NK-92 treated with Interleukin-12 subunit alpha and Interleukin-12 subunit beta, amount 100 ng/mL, for 24 hours (cell line): ENCODE measurements at places on chromosomes 4 and X.

DNA sequence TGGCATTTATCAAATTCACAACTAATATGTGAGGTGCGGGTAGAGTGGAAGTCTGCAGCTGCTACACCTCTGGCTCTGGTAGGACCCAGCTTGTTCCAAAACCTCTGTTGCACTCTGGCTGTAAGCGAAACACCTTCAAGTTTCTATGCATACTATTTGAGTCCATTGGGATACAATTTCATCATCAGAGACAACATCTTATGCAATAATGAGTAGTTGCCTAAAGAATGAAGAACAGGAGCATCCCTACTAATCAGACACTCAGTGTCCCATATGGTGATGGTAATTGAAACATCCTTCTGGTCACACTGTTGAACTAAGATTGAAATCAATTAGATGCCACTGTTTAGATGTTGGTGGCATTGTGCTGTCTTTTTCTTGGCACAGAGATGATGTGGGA is 178.4 kb downstream of the MGST2 start:
- no peak for DNase-seq

DNA sequence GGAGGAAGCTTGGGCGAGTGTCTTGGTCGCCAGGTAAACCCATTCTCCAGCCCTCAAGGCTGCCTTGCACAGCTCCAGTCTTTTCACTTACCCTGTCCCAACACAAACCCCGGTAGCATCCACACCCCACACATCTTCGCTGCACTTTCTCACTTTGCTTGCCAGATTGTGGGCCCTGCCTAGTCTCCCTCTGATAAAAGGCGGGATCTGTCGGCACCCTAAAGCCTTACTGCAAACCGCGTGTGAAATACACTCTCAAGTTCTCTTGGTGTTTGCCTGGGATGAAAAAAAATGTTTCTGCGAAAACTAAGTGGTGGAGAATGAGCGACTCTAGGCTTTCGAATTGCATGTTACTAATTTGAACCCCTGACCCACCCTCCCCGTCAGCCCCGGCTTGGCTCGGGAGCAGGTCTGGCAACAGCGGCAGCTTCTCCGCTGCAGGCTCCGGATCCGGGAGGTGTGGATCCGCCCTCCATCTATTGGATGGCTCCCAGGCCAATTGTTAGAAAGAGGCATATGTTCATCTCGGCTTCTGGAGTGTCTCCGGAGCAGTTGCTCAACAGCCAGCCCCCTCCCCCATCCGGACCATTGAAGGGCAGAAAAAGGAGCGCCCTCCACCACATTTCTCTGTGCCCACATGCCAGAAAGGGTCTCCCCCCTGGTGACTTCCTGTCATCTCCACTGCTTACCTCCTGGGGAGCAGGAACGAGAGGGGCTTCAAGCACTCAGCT is 3.0 kb upstream of the CITED1 start:
- DNase-seq = no peak

DNA sequence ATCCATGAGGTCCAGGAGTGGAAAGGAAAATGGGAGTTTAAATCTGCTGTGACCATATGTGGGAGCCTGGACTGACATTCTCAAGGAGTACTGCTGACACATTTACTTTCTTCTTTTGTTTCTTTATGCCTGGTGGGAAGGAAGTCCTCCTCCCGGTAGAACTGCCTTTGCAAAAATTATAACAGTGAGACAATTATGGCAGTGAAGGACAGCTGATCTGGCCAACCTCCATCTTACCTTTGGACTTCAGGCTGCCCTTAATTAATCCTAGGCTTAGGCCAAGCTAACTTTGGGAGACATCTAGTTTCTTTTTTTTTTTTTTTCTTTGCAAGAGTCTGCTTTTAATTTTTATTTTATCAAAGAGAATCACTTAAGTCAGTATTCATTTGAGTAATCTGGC is 61.3 kb downstream of the SPINK2 start:
- no peak for DNase-seq

- DNase-seq = no peak
These were observed 45.7 kb downstream of the TRIM61 start for GRCh38 chr4:164931551-164932324.

GRCh38 chrX:150757371-150757770 is 64.2 kb downstream of the MTMR1 start:
- no peak for DNase-seq

- no peak for DNase-seq
These were observed 2144.2 kb upstream of the AGA start for GRCh38 chr4:179586460-179586859.

- DNase-seq = no peak
These were observed 21.7 kb downstream of the RBPJ start for GRCh38 chr4:26342328-26343037.

DNA sequence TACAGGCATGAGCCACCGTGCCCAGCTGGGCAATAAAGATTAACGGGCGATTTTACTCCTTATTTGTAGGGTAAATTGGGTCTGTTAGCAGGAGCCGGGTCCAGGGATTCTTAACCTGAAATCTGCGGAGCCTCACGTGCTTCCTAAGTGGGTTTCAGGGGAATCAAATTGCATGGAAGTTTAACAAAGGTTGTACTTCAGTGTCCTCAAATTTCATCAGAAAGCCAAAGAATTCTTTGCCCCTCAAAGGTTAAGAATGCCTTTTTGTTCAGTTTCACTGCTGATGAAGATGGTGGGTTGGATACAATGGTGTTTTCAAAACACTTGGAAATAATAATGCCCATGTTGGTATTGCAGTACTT is 67.9 kb downstream of the AFF1 start:
- no peak for DNase-seq

DNA sequence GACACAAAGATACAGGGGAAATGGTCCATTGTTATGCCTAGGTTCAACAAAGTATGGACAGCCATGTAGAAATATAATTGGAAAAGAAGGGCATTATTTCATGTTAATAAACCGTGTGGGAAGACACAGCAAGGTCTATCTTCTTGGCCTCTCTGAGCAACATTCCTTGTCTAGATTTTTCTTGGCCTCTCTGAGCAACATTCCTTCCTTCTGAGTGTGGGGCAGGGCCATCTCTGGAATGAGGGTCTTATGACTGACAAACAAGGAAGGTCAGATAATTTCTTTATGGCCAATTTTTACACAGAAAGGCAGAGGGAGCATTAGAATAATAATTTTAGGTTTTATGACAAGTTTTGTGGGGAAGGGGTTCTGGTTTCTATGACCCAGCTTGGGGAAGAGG is 24.3 kb upstream of the MAOA start:
- no peak for DNase-seq

- DNase-seq = no peak
These were observed 21.3 kb upstream of the UGDH start for GRCh38 chr4:39548425-39549067.

- no peak for DNase-seq
These were observed 106.7 kb downstream of the PDLIM5 start for GRCh38 chr4:94558392-94558904.

DNA sequence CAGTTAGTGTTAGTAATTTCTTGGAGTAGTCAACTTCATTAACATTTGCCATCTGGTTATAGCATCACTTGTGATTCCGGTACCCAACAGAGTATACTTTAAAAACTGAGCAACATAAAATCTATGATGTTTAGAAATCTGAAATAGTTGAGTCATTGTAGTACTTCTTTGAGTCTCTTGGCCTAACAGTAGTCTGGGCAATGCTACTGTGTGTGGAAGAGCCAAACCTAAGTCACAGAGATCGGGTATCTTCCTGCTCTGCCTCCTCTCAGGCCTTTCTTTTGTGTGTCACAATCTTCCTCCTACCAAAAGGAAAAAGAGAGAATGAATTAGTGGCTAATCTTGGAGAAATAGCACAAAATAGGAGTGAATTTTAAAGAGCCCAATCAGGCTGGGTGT is 25.5 kb downstream of the DCUN1D4 start:
- DNase-seq = no peak

DNA sequence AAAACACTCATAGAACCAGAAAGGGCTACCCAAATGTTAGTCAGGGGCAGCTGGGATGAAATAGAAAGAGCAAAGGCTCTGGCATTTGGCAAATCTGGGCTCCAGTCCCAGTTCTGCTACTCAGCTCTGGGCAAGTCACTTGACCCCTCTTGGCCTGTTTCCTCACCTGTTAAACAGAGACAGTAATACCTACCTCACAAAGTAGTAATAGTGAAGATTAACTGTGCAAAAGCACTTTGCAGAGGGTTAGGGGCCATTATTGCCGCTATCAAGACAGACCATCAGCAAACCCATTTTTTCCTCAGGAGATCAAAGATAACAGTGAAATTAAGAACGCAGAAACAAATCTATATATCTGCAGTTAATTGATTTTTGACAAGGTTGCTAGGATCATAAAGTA is 20.6 kb downstream of the ZBTB33 start:
- DNase-seq = no peak

DNA sequence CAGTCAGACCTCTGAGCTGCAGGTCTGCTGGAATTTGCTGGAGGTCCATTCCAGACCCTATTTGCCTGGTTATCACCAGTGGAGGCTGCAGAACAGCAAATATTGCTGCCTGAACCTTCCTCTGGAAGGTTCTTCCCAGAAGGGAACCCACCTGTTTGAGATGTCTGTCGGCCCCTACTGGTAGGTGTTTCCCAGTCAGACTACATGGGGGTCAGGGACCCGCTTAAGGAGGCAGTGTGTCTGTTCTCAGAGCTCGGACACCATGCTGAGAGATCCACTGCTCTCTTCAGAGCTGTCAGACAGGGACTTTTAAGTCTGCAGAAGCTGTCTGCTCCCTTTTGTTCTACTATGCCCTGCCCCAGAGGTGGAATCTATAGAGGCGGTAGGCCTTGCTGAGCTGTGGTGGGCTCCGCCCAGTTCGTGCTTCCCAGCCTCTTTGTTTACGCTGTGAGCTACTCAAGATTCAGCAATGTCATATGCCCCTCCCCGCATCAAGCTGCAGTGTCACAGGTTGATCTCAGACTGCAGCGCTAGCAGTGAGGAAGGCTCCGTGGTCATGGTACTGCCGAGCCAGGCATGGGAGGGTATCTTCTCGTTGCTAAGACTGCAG is 44.1 kb upstream of the KDR start:
- DNase-seq = no peak

- no peak for DNase-seq
These were observed 568.1 kb upstream of the GNPDA2 start for GRCh38 chr4:45294464-45294863.

- no peak for DNase-seq
These were observed 164.0 kb downstream of the ASMT start for GRCh38 chrX:1778817-1779216.

DNA sequence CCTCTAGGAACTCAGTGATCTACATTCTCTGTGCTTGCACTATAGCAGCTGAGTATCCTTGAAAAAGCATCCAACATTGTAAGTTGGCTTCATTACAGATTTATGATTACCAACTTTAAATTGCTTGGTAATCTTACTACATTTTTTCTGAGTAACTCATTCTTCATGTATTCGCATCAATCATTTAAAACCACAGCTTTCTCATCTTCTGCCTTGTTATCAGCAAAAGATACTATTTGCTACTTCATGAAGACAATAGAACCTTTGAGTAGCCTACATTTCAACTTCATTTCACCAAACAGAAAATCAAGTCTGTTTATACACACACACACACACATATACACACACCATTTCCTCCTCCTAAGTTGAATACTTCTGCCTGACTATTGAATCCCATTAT is 6.2 kb upstream of the DCAF8L2 start:
- DNase-seq = no peak

DNA sequence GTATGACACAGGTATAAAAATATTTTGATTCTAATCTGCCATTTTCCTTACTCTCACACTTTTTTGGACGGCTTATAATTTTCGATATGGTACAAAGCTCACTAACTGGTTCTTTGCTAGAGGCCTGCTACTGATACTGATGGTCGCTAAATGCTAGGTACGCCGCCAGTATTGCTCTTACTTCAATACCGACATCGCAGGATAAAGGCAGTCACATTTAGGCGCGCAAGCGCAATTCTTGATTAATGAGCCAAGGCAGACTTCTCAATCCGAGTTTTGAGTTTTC is 557 bp upstream of the USP38 start:
- DNase-seq = no peak

GRCh38 chrX:117568238-117568637 is 548.4 kb downstream of the KLHL13 start:
- DNase-seq = no peak

GRCh38 chrX:110066488-110067225 is 63.7 kb downstream of the TMEM164 start:
- no peak for DNase-seq

- no peak for DNase-seq
These were observed 60.2 kb downstream of the UGT8 start for GRCh38 chr4:114658776-114659175.

GRCh38 chr4:14458463-14458862 is 543.8 kb upstream of the CPEB2 start:
- no peak for DNase-seq

DNA sequence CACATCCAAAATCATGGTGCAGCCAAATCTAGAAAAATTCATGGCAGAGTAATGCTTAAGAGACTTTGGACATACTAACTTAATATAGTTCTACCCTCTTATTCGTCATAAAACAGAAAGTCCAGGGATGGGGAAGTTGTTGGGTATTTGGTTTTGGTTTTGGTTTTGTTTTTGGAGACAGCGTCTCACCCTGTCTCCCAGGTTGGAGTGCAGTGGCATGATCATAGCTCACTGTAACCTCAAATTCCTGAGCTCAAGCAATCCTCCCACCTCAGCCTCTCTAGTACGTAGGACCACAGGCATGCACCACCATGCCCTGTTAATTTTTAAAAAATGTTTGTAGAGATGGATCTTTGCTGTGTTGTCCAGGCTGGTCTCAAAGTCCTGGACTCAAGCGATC is 271.8 kb upstream of the TENM3 start:
- no peak for DNase-seq
